H54 (cell line): ENCODE measurements at places on chromosomes 12 and 14.

- DNase-seq = no peak
These were observed 26.7 kb upstream of the CRIP2 start for GRCh38 chr14:105447651-105448640.

DNA sequence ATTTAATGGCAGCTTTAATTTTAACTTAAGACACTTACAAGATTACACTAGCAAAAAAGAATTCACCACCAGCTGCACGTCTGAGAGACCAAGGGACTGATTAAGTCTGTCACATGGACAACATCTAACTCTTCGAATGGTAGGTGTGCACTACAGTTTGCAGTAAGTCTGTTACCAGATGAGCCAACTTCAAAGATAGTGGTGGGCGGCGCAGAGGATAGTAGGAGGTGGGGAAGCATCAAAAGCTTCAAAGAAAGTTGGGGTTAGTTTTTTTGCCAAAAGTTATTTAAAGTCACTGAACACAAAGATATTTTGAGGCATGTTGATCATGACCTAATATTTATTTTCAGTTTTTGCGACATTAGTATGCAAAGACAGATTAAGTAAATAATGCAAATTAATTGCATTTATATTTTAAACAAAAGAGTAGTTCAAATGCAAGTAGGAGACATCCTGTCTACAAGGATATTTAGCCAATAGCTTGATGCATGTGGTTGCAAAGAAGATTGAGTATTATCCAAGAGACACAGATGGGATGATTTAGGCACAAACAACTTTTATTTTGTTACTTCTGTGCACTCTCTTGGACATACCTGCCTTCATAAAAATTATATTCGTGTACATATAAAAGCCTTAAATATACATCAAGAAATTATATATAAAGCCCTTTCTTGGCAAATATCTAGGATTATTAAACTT, 327.7 kb downstream of the BMP4 start:
- no peak for DNase-seq

DNA sequence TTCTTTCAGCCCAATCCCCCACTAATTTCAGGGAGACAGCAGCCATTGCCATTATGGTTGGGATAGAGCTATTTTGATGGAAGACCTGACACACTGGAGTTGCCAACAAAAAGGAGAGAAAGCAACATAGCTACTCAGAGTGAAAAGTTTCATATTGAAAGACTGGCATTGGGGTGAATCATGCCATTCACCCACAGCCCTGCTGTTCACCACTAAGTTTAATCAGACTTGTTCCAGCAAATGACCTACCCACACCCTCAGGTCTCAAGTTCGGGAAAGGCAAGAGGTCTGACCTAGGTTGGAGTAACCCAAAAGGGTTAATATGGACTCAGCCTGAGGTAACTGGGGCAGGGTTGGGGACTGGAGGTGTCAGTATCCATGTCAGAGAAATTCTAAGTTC, 169.2 kb downstream of the PAWR start:
- no peak for DNase-seq

DNA sequence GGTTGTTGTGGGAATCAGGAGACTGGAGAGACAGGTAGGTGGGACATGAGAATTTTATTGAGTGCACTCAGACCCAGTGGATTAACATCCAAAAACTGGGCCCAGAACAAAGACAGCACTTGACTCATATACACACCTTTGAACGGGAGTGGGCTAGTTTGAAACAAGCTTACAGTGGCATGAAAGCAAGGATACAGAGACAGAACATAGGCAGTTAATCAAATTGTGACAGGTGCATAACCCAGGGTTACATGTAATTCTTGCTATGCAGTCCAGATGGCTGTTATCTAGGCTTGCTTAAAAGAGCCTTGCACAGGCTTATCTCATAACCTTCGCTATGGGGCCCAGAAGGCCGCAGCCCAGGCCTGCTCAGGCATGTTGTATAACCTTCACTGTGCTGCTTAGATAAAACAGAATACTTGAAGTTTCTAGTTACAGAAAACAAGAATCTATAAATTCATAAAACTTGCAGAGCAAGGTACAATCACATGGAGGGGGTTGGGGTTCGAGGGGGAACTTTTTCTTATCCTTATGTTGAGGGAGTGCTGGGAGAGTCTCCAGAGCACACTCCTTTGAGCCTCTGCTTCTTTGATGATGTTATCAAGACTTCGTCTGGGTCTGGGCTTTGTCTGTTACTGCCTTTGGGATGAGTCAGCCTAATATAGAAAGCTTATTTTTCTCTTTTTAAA, 81.7 kb downstream of the TNFAIP2 start:
- DNase-seq = no peak

- no peak for DNase-seq
These were observed 192.2 kb downstream of the SYT1 start for GRCh38 chr12:79056775-79057174.

GRCh38 chr12:18546399-18546798, 191.4 kb downstream of the PLCZ1 start:
- DNase-seq = no peak

DNA sequence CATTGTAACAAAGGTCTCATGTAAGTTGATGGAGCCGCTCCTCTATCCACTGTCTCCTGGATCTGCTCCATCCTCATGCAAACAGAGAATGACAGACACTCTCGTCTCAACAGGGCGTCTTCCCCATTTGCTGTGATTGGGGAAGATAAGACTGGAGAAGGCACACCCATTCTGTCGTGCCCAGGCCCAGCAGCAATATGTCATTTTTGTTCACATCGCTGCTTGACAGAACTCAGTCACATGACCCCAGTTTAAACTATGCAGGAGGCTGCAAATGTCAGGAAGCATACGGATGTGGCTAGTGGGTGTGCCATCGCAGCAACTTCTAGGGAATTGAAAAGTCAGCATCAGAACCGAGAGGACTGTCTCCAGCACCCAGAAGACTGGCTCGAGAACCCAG, 290.5 kb downstream of the TMEM132D start:
- DNase-seq = no peak

- DNase-seq = no peak
These were observed 97.4 kb downstream of the PRKCH start for GRCh38 chr14:61418746-61419145.
